ENCODE measurements at places on chromosomes 6 and 20.

DNA sequence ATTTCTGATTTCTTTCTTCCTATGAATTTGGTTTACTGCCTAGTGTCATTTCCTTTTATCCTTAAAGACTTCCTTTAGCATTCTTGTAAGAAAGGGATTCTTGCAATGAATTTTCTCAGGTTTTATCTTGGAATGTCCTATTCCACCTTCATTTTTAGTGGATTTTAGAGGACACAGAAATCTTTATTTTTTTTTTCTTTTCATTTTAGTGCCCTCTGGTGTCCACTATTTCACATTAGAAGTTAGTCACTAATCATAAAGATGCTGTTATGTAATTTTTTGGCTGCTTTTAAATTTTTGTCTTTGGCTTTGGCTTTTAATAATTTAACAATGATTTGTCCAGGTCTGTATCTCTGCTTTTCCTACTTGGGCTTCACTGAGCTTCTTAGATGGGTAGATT is 28.1 kb downstream of the LMBRD1 start:
- no peak for DNase-seq

GRCh38 chr6:155093430-155093829 is 98.3 kb downstream of the TIAM2 start:
- DNase-seq: no peak

DNA sequence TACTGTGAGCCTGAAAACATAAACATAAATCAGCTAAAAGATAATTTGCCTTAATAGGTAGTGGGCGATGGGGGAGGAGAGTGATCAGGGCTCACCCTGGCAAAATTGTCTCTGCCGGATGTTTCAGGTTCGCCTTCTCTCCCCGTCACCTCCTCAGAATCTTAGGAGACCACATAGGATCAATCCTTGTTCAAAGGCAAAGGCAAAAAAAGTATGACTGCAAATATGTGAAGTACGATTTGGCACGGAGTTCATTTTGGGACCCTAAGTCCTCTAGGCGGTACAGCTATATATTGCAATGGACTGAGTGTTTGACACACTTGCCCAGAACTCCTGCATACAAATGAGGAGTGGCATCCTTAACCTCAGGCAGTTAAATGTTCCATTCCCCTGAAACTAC is 649.2 kb upstream of the FLRT3 start:
- no peak for DNase-seq

- no peak for DNase-seq
Observed at GRCh38 chr20:59104831-59105230, 58.8 kb upstream of the ZNF831 start.

DNA sequence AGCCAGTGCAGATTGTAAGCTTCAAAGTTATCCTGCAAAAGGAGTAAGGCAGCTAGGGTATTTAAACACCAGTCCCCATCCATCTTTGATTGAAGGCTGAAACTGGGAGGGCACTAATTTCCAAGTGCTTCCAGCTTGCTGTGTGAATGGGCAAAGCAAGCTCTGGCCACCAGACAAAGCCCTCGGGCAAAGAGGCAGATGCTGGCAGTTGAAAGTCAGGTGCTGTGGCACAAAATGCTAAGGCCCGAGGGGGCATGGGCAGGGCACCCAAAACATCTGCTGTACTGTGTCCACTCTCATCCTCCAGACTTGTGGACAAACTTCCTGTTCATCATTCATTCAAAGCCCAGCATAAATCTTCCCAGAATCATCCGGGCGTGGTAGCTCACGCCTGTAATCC is 62.9 kb downstream of the TRMT6 start:
- DNase-seq: no peak

DNA sequence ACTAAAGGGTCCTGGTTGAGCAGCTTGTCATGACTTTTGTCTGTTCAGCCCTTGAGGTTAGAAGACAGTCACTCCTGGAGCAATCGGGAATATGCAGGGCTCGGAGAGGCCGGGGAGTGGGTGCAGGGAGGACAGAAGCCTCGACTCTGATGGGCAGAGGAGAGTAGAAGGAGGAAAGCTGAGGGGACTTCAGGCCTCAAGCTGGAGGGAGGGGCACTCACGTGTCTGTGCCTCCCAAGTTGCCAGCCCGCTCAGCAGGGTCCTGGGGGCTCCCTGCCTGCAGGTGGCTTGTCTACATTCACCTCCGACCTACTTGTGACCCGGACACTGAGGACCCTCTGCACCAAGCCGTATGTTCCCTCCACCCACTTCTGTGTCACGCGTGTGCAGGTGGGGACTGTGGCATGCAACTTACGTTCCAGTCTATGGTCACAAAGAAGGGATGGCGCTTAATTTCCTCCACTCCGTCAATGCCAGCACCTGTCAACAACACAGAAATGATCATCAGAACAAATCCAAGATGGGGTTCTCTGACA is 86.8 kb upstream of the MPC1 start:
- no peak for DNase-seq

GRCh38 chr20:35726842-35727711 is 15.0 kb downstream of the RBM39 start:
- DNase-seq: no peak

DNA sequence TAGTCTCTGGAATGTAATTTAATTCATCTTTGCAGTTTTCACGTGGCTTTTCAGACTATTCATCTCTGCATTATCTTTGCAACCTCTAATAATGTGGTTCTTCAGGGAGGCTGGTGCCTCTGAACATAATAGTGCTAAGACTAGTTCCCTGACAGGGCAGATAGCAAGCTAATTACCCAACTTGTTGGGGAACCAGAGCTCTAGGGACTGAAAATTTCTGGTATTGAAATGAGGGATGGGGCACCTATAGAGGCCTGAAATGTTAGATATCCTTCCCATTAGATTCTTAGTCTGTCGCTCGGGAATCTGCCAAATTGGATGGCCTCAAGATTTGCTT is 693.6 kb upstream of the MAP3K7 start:
- DNase-seq: no peak

DNA sequence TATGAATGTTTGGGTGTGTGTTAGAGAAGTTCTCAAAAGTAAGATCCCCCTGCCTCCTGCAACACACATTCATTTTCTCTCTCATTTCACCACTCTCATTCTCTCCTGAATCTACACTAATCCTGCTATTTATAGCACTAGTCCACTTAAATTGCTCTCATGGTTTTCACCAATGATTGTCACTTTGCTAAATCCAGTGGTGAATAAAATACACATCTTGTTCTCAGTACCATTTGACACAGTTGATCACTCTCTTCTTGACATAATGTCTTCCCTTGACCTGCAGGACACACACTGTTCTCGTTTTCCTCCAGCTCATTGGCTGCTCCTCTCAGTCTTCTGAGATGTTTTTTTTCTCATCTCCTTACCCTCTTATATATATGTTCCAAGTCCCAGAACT is 32.1 kb downstream of the TENT5A start:
- no peak for DNase-seq

- no peak for DNase-seq
Observed at GRCh38 chr6:83061190-83061589, 4.5 kb downstream of the UBE3D start.
